Fibroblast of lung (primary cell): ENCODE measurements at places on chromosomes 4 and X. TPM values are rescaled to one million over a fixed set of nuclear protein-coding genes. Genes with fewer than 3 reads are reported as not detected.
A peak's percentile ranks its signal among the peaks of the same experiment; 100 is the strongest.

The TLR1 gene
- polyA plus RNA-seq, result 0.41 and 0.77 TPM in 2 replicates

- DNase-seq, result peak; percentile 53
Observed at GRCh38 chrX:22060415-22061280, 28.5 kb downstream of the PHEX start.

DNA sequence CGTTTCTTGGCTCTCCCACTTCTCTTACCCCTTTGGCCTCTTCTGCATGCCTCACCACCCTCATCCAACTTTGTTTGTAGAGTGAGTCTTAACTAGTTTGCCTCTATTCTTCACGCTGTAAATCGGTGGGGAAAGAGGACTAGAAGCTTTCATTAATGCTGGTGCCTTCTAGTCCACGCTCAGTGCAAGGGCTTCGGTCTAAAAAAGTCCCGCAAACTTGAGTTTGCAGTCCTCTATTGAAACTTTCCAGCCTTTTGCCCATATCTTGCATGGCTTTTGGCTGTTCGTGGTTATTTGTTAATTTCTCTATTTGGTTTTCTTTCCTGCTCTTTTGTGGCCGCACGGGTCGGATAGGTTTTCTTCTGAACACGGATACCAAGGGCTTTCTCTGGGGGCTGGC is 868 bp downstream of the DACH2 start:
- no peak for DNase-seq

DNA sequence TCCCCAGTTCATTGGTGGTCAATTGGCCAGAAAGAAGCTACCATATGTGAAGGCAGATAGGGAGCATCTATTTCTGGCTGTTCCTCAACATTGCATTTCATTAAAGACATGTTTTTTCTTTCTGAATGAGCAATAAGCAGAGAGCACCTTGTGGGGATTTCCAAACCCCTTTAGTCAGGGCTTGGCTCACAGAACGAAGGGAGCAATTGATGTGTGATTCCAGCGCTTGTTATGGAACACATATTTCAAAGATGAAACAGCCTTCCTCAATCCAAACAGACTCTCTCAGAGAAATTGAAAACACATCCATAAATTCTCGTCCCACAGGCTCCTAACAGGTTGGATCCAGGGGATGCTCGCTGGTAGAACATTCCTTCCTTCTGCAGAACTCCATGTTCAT is 84.1 kb downstream of the CLCN4 start:
- peak; percentile 76 for DNase-seq

- DNase-seq, result no peak
Observed at GRCh38 chr4:39030725-39031124, 1.5 kb downstream of the TMEM156 start.

GRCh38 chr4:155887847-155888570 is 15.5 kb upstream of the TDO2 start:
- DNase-seq, result no peak

DNA sequence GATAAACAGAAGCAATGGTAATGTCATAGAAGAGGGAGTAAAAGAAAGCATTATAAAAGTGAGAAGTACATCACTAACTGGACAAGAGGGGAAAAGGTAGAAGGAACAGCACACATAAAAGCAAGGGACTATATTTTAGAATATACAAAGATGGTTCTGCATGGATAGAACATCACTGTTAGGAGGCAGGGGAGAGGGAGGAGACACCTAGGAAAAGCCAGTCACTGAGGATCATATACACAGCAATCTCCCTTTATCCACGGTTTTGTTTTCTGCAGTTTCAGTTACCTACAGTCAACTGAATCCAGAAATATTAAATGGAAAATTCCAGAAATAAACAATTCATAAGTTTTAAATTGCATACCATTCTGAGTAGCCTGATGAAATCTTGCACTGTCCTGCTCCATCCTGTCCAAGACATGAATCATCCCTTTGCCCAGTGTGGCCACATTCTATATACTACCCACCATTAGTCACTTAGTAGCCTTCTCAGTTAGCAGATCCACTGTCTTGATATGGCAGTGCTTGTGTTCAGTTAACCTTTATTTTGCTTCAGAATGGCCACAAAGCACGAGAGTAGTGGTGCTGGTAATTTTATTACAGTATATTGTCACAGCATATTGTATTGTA is 74.2 kb downstream of the PPA2 start:
- DNase-seq, result peak; percentile 89

GRCh38 chr4:111494971-111495370 is 650.3 kb upstream of the FAM241A start:
- DNase-seq, result peak; percentile 79

- DNase-seq, result no peak
Observed at GRCh38 chr4:137274404-137274803, 257.9 kb downstream of the PCDH18 start.
